Left forelimb (tissue), 1 donor: ENCODE measurements at places on chromosomes 5 and 9.

GRCh38 chr9:92164975-92165374, 49.8 kb upstream of the SPTLC1 start:
- DNase-seq: no peak

DNA sequence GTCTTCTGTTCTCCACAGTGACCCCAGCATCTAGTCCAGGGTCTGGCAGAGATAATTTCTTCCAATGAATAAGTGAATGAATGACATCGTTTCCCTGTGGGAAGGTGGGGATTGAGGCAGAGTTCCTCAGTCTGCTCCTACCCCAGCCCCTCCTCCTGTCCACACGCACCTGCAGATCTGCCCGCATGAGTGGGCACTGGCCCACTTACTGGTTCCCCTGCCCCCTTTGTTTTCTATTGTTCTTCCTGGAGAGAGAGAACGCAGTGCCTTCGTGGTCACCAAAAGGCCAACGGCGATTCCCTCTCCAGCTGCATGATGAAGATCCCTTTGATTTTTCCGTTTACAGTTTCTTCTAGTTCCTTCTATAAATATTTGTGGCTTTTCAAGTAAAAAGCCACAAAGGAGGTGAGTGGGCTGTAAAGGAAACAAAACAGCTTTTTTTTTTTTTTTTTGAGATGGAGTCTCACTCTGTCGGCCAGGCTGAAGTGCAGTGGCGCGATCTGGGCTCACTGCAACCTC, 5.8 kb upstream of the FPGS start:
- no peak for DNase-seq

- no peak for DNase-seq
Observed at GRCh38 chr5:52743970-52744369, 43.7 kb upstream of the ITGA1 start.

- no peak for DNase-seq
Observed at GRCh38 chr9:94937214-94937903, 210.9 kb downstream of the AOPEP start.

GRCh38 chr9:88339317-88339716, 48.9 kb upstream of the SPIN1 start:
- DNase-seq: no peak

GRCh38 chr5:55702598-55703345, 9.4 kb downstream of the SLC38A9 start:
- no peak for DNase-seq

- DNase-seq: no peak
Observed at GRCh38 chr5:135276151-135276550, 122.9 kb downstream of the MACROH2A1 start.

DNA sequence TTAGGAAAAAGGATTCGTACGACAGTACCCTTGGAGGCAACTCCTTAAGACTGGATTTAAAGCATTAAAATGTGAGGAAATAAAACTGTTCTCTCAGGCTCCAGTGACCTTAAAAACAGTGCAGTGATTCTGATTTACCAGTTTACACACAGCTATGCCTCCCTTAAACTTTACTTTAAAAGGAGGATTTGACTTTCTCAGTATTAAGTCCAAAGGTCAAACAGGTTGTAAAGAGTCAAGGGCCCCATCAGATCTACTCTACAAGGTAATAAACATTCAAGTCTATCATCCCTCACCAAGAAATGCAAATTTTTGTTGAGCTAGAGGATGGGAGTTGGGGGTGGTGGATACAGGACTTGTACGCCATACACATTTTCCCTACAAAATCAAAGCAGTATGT, 75.2 kb downstream of the ELAVL2 start:
- no peak for DNase-seq

DNA sequence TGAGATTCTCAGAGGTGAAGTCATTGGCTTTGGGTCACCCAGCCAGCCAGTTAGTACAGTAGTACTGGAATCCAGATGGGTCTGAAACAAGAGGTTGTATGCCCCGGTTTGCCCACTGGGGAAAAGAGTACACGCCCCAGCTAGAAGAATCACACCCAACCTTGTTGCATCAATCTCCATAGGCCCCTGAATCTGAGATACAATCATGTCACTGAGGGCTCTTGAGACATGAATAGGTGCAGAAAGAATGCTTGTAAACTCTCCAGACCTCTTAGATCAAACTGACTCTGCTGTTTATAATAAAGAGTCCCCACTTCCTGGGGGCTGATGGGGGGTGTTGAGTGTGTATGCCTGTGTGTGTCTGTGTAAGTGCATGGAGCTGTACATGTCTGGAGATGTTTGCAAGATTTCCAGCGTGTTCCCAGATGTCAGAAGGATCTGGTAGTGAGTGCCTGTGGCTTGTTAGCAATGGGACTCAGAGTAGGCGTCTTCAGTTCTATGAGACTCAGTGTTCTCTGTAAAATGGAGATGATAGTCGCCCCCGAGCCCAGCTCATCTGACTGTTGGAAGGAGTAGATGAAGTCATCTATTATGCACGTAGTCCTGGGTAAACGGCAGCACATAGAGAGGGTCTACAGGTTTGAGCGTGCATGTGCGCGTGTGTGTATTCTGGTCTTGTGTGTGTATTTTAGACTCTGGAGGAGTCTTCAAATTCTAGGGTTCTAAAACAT, 48.2 kb downstream of the COL27A1 start:
- no peak for DNase-seq

DNA sequence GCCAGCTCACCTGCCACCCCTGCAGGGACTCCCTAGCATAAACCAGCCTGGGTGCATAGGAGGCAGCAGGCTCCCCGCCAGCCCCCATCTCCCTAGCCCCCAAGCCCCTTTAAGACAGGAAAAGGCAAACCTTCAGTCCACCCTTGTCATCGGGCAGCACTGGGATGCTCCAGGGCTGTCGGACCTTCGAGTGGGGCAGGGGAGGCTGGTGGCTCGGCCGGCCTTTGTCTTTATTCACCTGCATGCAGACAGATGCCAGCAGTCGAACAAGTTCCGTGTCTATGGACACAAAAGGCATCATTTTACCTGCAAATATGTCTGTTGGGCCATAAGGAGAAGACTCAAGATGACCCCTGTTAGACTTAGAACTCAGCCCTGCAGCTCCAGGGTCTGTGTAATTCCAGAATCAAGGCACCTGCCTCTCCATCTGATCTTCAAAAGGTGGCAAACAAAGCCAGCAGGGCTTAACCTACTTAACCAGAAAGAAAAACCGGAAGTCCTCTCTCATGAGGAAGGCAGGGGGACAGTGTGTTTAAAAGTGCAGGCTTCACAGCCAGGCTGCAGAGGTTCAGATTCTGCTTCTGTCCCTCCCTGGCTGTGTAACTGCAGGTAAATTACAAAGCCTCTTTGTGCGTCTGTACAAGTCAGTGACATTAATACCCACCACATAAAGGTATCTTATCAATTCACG, 16.2 kb downstream of the ANKS6 start:
- no peak for DNase-seq

DNA sequence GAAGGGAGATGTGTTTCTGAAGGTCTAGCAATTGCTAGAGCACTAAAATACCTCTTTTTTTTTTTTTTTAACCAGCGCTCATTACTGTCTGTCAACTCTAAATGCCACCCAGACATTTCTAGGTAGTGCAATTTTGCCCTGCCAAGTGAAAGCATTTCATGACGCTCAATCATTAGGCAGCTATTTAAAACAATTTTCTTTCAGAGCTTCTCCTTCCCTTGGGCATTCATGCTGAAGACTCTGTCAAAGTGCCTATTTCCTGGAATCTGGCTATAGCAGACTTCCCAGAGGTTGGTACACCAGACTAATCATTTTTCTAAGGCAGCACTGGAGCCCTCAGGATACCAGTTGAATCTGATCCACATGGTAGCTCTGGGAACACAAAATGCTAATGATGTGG, 97.0 kb upstream of the ANKRD55 start:
- no peak for DNase-seq

DNA sequence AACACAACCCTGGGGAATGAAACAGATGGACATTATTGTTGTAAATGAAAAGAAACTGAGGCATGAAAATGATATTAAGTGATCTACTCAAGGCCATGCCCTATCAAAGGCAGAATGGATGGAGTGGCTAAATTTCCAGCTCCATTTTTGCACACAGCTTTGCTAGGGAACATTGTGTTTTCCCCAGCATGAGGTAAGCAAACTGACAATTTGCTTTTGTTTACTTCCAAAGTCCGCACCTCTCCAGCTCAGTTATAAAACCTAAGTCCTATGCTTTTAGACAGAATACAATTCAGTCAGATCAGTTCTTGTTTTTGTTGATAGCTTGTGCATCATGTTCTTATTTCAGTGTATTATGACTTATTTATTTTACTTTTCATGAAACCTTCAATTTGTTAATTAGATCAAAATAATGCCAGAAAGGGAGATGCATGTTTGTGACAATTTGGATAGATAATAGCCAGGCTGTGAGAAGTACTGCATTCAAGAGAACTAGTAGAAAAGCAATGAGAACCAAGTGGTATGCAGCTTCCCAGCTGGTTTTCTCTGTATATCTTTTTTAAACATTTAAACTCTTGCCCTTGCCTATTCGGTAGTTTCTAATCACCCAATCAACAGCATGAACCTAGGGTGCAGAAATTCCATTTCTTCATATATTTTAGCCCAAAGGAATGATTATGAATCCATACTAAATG, 380.8 kb downstream of the SPATA31D1 start:
- DNase-seq: no peak

GRCh38 chr9:2231829-2232228, 216.7 kb downstream of the SMARCA2 start:
- no peak for DNase-seq

GRCh38 chr9:93592643-93593021, 16.2 kb downstream of the PHF2 start:
- DNase-seq: no peak

- DNase-seq: no peak
Observed at GRCh38 chr9:90325913-90326653, 316.5 kb downstream of the DIRAS2 start.

GRCh38 chr5:81208904-81209303, 24.2 kb upstream of the CKMT2 start:
- no peak for DNase-seq

DNA sequence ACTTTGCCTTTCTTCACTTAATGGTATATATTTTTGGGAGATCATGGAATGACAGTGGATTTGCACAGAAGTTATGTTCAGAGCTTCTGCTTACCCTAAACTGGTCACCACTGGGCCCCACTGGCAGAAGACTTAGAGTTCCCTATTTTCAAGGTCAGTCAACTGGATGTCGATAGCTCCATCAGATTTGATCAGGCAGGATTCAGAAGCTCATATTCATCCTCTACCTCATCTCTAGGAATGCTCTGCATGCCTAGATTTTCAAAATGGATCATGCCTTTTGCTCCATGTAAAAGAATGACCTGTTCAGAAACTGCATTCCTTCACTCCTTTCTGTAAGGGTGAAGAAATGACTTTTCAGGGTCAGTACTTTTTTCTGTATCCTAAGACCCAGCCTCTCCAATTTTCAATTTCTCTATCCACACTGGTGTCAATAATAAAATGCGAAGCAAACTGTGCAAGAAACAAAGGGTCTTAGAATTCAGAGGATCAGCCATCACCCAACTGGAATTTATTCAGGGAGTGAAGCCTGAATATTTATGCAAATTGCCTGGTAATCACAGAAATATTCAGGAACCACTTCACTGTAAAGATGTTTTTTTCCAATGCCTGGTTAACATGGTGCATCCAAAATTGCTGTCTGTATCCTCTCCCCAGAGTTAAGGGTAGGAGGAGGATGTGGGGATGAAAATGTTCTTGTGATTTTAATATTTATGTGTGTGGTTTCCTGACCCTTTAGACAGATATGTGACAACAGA, 125.4 kb downstream of the DOCK2 start:
- no peak for DNase-seq

GRCh38 chr9:117815315-117815714, 111.1 kb downstream of the TLR4 start:
- no peak for DNase-seq

GRCh38 chr9:89311346-89312221, 589 bp downstream of the CKS2 start:
- no peak for DNase-seq

DNA sequence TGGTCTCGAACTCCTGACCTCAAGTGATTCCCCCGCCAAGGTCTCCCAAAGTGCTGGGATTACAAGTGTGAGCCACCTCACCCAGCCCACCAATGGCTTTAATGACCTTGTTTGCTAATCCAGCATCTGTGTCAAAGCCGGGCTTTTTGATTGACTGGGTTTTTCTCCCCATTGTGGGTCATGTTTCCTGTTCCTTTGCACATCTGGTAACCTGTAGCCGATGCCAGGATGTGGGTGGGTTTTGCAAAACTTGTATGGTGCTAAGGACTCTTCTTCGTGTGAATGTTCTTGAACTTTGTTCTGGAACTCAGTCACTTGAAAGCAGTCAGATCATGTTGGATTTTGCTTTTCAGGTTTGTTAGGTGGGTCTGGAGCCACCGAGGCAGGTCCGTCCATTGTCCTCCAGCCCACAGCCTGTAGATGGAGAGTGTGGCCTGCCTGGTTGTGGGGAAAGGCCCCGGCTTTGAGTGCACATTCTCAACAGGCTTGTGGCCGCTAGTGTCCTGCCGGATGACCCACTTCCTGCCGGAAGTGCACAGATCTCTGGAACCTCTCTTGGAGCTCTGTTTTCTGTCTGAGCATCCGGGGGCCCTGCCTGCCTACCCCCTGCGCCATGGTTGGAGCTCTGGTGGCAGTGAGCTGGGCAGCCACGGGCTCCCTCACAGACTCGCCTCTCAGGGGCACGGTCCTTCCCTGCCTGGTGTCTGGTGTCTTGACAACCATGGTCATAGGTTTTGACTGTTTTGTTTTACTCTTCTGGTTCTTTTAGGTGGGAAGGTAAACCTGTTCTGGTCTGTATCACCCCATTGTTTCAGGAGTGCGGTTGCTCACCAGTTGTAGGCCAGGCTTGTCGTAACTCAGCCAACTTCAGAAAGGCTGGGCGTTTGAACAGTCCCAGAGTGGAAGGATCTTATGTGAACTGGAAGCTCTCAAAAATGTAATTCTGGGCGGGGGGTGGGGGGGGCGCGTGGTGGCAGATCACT, 69.6 kb upstream of the CACNA1B start:
- DNase-seq: no peak

DNA sequence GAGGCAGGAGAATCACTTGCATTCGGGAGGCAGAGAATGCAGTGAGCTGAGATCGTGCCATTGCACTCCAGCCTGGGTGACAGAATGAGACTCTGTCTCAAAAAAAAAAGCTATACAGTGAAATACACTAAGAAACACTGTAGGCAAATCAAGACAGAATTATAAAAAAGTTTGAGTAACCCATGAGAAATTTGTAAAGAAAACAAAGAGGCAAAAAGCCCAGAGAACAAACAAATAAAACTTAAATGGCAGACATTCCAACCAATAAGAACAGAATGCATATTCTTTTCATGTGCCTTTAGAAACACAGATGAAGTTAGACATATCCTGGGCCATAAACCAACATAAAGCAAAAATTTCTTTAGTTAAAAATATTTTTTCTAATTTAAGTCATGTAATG, 30.6 kb downstream of the ZNF169 start:
- no peak for DNase-seq

GRCh38 chr5:157387683-157388093, 72.3 kb upstream of the NIPAL4 start:
- no peak for DNase-seq

GRCh38 chr5:122076669-122077365, 1.2 kb downstream of the LOX start:
- peak; percentile 86 for DNase-seq

DNA sequence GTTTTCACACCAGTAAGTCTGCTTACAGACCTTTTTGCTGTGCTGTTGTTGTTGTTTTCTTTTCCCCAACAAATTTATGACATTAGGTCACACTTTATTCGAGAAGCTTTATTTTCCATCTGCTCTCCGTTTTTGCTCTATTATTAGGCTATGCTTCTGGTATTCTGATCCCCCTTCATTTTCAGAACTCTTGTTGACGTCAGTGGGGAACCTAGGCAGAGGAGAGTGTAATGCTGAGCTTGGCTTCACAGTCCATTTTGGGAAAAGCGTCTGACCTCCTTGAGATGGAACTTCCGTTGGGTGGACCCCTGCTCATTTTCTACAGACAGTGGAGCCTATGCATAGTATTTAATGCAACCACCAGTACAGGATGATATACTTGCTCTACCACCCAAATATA, 387.9 kb upstream of the MEF2C start:
- DNase-seq: no peak
